Fibroblast of skin of right biceps (primary cell): ENCODE measurements at places on chromosomes 1 and 21.

DNA sequence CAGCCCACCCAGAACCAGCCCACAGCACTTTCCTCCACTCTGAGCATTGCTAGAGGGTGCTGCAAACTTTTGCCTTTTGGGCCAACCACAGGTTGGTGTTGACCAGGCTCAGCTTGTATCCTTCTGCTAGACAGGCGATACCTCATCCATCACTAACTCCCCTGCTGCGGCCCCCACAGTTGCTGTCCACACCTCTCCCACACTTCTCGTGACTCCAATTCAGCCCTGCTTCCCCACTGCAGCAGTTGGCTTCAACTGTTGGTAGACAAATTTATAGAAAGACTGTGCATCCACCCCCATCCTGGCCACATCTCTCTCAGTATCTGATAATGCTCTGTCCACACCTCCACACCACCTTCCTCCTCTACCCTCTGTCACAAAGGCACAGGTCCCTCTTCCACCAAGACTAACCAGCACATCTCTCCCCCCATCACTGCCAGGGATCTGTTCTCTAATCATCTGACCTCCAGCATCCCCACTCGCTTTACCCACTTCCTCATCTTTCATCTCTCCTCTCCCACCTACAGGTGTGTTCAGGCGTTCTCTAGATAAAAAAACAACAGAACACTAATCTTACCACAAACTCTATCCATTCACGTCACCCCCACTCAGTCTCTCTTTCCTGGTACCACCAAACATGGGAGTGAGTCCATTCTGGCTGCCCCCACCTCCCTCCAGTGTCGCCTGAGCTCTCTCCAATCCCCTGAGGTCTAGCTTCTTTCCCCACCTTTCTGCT, 15.8 kb upstream of the SLC25A44 start:
- no peak for DNase-seq

DNA sequence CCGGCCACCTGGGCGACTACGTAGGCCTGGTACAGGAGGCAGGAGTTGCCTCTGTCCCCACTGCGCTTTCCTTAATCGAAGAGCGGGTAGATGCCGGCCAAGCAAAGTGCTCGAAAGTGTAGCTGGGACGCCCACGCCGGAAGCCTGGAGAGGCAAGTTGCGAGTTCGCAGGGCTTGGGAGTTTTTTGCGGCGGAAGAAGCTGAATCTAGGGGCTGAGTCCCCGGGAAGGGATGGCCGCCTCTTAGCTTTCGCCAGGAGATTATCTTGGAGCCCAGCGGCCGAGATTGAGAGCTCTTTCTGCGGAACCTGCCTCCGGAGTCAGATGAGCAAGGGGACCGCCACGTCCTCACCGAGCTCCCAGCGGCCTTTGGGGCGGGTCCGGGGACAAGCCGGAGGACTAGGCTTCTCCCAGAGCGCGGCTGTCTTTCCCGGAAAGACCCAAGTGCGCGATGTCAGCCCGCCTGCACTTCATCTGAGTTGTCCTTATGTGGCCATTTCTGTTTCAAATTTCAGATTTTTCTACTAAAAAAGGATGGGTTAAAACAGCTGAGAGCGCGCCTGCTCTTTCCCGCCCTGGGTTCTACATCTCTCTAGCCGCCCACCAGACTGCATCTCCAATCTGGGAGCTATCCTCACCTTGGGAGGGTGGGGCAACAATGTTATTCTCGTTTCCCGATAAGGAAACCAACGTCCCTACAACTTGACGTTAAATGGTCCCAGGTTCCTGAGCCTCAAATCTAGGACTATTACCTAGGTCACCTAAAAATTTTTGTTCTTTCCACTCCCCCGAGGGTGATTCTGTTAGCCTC, 12.4 kb upstream of the TBX15 start:
- peak; percentile 59 for DNase-seq

DNA sequence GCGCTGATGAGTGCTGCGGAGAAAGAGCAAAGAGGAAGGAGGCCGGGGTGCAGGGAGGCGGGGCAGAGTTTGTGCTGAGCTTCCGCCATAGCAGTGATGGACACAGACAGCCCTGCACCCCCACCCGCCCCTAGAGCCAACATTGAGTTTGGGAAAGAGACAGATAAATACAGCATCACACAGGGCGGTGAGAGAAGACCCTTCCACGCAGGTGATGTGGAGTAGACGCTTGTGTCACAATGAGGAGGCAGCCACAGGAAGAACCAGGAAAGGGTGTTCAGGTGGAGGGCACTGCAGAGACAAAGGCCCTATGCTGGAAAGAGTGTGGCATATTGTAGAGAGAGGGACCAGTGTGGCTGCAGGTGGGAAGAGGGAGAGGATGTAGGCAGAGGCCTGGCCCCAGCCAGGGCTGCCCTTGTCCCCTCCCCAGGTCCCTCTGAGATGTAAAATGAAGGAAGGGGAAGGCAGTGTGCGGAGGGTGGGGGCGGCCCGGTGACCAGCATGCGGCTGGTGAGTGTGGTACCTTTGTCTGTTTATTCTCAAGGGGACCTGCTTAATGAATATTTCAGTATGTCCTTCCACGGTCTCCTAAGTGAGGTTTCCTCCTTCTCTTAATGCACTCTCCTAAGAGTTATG, 194.4 kb upstream of the TMEM51 start:
- DNase-seq, result no peak

GRCh38 chr1:8015809-8016165, 10.3 kb downstream of the ERRFI1 start:
- peak; percentile 27 for DNase-seq

DNA sequence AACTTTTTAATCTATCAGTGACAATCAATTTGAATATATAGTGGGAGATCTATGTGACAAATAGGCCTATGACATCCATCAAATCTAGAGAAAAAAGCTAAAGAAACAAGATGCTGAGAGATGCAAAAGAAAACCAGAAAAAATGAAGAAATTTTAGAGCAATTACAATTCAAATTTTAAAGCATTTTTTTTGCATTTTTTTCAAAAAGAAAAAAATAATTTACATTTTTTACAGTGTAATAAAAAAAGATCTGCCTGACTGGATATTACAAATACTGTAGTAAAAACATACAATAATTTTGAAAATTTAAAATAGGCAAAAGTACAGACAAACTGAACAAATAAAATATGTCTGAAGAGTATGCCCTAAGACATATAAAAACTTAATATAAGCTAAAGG, 14.4 kb downstream of the CD34 start:
- no peak for DNase-seq

- peak; percentile 88 for DNase-seq
These were observed 19.7 kb downstream of the BCAR3 start for GRCh38 chr1:93661829-93662474.

GRCh38 chr1:184039126-184039525, 1.6 kb upstream of the COLGALT2 start:
- DNase-seq, result no peak

- no peak for DNase-seq
These were observed 374.2 kb downstream of the SETD4 start for GRCh38 chr21:35686156-35686555.

DNA sequence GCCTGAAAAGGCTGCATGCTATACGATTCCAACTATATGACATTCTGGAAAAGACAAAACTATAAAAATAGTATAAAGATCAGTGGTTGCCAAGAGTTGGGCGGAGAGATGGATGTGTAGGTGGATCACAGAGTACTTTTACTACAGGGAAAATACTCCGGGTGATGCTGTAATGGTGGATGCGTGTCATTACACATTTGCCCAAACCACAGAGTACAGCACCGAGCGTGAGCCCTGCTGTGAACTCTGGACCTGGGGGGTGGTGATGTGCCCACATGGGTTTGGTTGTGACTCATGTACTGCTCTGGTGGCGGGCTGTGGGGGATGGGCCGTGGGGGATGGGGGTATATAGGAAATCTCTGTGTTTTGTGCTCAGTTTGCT, 162.7 kb upstream of the COL6A1 start:
- peak; percentile 91 for DNase-seq

DNA sequence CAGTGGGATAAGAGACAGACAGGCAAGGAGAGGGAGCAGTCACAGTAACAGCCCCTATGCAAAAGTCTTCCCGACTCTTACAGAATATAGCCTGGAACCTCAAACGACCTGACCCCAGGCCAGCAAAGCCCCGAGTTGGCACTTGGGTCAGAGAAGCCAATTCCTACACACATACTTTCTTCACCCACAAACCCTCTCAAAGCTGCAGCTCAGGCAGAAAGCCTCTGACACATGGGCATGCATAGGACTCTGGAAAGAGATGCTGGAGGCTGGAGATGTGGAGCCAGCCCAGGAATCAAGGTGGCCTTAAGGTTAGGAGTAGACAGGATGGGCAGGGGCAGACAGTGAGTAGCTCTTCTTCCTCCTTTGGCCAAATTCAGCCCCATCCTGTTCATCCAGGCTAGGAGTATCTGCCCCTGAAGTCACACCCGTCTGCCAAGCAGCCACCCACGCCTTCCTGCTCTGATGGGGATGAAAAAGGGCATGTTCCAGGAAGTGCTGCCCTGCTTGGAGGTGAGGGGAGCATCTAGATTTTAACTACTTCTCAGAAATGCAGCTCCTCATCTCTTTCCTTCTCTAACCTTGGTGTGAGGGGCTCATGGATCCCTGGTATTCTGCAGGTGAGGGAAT, 7.8 kb downstream of the SLC41A1 start:
- no peak for DNase-seq

DNA sequence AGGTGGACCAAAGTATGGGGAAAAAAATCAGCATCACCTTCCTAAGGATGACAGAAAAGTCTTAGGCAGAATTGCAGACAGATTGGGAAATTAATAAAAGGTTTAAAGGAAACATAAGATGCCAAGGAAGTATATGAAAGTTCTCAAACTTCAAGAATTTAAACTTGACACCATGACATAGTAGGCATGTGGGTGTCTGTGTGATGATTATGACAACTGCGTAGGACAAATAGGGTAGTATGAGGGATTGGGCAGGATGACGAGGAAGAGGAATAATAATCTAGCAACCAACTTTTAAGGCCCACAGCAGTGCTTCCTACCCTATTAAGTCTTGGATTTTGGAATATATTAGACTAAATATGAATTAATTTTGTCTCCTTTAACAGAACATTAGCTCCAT, 52.4 kb downstream of the HNRNPR start:
- no peak for DNase-seq

- peak; percentile 36 for DNase-seq
These were observed 9.1 kb downstream of the SYTL1 start for GRCh38 chr1:27350663-27351540.

DNA sequence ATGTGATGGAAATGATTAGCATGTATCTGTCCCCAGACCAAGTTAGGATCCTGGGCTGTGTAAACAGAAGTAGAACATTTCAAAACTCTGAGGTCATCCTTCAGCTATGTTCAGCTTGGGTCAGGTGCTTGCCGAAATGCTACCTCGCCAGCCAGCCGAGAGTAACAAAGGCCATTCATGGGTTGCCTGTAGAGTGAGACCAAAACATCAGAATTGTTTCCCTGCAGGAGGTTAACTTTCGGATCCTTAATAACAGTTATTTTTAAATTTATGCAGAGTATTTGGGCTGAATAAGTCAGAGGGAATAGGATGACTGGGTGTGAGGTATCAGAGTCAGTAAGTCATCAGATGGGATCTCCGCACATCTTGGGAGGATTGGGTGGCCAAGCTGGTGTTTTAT, 35.6 kb downstream of the SMYD2 start:
- peak; percentile 54 for DNase-seq

- DNase-seq, result no peak
These were observed 11.8 kb upstream of the ZFP69B start for GRCh38 chr1:40438391-40439015.

DNA sequence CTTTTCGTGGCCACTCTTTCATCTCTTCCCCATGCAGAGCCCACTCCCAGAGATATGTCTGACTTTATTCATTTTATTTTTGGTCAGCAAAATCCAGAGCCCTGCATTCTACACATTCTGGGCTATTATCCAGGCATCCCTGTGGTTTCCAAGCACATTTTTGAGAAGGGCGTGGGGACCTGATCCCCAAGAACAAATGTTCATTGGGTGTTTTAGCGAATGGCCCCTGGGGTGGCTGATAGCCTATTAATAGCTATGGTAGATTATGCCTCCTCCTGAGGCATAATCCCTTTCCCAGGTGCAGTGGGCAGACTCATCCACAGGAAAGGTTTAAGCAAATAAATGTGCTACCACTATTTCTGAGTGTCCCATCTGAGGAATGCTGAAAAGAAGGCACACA, 511.8 kb upstream of the USP24 start:
- DNase-seq, result peak; percentile 95

GRCh38 chr1:154599658-154600057, 8.3 kb downstream of the ADAR start:
- no peak for DNase-seq

DNA sequence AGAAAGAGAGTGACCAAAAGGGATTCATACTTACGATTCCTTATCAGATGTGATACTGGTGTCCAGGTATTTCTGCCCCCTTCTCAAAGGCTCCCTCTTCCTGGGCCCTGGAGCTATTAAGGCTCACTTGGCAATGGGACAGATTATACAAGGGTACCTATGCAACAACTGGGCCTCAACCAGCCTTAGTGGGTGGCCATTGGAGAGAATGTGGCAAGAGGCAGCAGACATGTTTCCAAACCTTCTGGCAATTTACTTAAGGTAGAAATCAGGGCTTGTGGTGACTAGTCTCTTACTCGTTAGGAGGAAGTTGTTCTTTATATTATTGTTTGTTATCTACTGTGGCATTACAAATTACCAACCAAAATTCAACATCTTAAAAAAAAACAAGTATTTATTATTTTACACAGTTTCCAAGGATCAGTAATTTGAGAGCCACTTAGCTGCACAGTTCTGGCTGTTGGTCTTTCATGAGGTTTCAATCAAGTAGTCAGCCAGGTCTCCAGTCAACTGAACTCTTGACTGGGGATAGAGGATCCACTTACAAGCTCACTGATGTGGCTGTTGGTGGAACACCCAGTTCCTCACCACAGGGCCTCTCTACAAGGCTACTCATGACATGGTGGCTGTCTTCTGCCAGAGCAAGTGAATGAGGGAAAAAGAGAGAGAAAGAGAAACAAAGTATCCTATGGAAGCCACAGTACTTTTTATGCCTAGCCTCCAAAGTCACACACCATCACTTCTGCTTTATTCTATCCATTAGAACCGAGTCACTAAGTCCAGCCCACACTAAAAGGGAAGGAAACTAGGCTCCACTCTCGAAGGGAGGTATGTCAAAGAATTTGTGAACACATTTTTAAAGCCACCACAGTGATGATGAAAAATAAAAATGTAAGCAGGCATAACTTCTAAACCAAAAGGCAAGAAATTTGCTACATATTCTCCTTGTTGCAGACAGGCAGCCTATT, 10.7 kb downstream of the ZNF648 start:
- no peak for DNase-seq

DNA sequence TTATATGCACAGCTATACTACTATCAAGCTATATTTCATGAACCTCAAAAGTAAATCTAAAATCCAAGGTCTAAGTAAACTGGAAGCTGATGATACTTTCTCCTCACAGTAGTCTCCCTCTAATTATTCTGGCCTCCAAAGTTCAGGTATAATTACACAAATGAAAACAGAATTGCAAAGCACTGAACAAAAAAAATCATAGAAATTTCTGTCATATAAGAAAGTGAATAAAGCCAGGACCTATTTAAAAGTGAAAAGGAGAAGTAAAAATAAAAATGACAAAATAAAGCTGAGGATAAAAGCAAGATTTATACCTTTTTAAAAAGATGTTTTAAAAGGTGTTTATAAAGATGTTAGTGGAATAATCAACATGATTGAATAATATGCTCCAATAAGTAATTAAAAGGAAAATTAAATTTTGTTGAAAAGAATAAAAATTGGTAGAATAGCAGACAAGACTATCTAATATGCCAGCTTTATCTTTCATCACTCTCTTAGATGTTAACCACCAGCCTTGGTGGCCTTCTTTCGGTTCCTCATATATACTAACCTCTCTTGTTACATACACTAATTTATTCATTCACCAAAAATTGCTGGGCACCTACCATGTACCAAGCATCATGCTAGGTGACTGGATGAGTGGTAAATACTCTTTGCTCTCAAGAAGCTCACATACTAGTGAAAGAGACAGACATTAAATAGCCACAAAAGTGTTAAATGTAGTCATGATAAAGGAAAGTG, 25.1 kb downstream of the SHCBP1L start:
- no peak for DNase-seq
